ENCODE measurements at places on chromosomes 7 and 10.

- no peak for DNase-seq
Measured at GRCh38 chr10:74867351-74867750, 41.0 kb downstream of the KAT6B start.

DNA sequence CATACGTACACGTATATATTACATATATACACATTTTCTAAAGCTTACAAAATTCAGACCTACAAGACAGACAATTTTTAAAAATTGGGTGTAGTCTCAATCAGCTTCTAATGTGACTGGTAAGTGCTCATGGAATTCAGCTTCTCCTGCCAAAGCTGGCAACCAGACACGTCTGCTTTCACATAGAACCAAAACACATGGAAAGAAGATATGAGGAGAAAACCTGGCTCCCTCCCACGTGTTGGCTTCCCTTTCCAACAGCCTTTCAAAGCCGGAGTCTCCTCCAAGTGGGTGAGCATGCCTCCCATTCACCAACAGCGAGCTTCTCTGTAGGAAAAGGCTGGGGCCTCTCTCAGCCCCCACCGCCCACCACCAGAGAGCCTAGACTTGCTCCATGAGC lies 33.4 kb downstream of the CDCA7L start:
- DNase-seq: no peak

DNA sequence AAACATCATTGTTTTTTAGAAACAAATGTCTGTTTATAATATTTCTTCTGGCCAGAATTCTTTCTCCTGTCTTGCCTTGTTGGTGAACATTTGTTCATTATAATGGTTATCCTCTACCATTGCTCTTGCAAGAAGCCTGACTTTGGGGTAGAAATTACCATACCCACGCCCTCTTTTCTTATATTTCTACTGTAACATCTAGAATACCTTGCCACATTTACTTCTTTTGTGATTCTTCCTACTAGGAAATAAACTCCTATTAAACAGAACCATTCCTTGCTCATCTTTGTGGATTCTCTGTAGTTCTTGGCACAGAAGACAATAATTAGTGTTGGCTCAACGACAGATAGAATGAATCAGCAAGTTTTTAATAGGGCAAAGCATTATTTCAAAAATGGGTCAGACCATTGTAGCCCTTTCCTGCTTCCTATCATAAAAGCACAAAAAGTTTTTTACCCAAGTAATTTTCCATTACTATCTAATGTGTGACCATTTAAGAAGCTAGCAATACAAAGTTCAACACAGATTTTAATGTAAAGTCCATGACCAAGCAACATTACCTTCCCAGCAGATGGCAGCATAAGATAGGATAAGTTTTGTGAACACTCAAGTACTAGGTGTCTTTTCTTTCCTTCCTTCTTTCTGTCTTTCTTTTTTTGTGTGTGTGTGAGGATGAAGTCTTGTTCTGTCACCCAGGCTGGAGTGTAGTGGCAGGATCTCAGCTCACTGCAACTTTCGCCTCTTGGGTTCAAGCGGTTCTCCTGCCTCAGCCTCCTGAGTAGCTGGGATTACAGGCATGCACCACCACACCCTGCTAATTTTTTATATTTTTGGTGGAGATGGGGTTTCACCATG lies 270.4 kb downstream of the HGF start:
- DNase-seq: no peak

DNA sequence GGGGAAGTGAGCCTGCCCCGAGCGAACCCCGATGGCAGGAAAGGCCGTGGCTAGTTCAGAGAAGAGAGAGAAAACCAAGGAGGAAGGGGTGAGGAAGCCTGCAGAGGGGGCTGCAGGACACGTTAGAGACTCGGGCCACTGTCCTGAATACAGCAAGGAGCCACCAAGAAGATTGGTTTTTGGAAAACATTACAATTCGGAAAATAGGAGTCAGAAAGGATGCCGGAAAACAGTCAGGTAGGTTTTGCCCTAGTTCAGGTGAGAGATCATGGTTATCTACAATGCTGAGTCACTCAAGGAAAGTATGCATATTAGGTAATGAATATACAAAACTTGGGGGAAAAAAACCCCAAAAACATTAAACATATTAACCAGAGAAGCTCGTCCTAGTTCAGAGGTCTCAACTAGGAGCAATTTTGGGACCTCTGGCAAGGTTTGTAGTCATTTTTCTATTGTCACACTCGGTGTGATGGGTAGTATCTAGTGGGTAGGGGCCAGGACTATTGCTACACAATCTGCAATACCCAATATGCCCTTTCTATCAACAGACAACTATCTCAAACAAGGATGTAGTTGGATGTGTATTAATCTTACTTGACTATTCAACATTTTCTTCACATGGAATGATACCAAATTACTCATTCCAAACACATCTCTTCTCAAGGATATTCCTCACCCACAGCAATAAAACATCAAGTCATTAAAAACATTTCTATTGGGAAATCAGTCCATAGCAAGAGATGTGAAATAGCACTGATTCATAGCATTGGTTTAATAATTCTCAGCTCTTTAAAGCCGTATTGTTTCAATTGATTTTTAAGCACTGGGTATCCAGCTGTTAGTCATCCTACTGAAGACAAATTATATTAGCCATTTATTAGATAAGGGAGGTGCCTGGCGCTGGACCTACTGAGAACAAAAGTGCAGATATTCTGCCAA lies 74.4 kb upstream of the RSU1 start:
- peak; percentile 43 for DNase-seq

DNA sequence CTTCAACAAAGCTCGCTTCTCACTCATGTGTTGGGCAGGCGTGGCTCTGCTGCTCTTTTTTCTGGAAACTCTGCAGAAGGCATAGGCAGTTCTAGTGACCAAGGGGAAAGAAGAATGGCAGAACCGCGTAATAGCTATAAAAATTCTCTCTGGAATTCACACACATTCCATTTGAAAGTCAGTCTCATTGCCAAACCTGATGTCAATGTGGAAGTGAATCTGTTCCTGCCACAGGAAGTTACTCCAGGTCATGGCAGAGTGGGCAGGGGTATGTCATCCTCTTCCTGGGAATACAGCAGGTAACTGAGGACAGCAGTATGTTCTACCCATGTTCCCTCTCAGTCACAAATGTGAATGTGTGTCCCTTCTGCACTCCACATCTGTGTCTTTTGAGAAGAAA lies 8.2 kb upstream of the PAXIP1 start:
- no peak for DNase-seq

GRCh38 chr10:43931308-43931930 lies 282.7 kb upstream of the ZNF32 start:
- no peak for DNase-seq

- no peak for DNase-seq
Measured at GRCh38 chr7:123645516-123645915, 10.2 kb upstream of the LMOD2 start.

- peak; percentile 58 for DNase-seq
Measured at GRCh38 chr10:5551531-5552375, 27.0 kb downstream of the CALML3 start.

DNA sequence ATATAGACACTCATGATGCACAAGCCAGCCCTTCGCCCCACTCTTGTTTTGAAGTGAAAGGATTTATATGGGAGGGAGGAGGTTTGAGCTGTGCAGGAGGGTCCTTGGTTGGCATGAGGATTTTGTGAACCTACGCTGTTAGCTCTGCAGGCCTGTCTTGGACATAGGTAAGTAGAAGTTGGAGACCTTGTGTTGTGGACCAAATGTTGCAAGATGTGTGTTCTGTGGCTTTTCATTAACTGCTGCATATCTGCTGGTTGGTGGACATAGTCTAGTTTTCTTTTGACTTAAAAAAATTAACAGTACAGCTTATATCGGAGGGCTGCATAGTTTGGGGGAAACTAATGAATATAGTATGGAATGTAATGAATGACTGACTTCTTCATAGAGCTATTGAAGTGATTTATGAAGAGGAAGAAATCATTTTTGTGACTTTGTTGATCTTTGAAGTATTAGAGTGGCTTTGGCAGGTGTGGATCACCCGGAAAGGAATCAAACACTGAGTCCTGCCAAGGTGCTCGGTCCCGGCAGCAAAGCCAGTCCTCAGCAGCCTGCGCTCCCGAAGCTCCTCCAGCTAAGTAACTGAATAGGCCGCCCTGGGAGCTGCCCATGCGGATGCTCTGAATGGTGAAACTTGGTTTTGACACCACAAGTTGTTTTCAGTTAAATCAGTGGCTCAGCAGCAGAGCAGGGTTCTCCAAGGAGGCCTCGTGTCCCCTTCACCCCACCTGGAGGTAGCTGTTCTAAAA lies 3.2 kb downstream of the MGMT start:
- no peak for DNase-seq

DNA sequence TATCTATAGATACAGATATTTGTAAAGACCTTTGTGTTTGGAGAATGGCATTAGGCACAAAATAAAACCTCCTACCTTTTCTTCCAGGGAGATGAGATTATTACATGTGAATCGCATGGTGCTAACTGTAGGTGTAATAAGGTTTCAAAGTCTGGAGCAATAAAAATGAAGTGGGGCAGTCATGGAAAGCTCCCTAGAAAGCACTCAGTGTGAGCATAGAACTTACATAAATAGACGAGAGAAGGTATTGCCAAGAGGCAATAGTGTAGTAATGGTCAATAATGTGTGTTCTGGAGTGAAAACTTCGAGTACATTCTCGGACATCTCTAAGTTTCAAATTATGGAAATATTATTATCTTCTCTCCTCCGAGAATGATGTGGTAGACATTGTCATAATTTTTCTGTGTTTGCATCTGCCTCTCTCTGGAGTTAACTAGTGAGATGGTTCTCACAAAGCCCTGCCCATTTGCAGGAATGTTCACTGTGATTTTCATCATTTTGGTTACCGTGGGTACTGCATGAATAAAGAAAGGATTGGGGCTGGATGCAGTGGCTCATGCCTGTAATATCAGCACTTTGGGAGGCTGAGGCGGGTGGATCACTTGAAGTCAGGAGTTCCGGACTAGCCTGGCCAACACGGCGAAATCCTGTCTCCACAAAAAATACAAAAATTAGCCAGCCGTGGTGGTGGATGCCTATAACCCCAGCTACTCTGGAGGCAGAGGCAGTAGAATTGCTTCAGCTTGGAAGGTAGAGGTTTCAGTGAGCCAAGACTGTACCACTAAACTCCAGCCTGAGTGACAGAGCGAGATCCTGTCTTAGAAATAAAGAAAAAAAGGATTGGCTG lies 10.6 kb downstream of the VIM start:
- no peak for DNase-seq

- no peak for DNase-seq
Measured at GRCh38 chr7:150784120-150784736, 15.9 kb downstream of the TMEM176B start.

DNA sequence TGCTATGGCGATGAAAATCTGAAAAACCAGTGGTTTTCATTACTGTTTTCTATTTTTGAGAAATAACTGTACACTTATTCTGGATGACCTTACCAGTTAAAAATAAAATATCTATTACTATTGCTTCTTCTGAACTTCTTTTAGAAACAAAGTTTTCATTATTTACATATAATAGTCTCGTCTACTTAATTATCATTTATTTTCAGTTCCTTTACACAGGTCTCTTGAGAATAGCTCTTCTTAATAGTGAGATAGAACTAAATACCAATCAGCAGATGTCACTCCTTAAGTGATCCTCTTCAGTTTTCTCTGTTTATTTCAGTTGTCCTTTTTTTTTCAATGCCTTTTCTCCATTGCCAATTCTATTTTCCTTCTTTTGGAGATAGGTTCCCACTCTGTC lies 4.3 kb upstream of the GLCCI1 start:
- no peak for DNase-seq

DNA sequence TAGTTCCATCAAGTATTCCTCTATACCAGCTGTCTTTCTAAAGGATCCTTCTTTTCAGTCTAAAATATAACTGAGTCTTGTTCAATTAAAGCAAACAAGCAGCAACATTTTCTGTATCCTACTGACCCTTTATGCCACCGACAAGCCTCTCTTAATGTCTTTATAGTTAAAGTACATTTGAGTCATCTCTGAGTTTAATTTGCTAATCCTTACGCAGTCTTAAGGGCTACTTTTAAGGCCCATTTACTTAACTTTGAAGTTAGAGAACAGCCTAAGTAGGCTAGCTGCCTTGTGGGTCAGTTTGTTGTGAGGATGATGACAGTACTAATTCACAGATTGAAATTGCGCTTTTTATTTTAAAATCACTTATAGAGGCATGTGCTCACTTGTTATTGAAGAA lies 265.5 kb upstream of the FERD3L start:
- no peak for DNase-seq

GRCh38 chr7:116167177-116167576 lies 43.2 kb upstream of the TES start:
- DNase-seq: no peak

GRCh38 chr10:43082087-43082486 lies 5.2 kb downstream of the RET start:
- no peak for DNase-seq

DNA sequence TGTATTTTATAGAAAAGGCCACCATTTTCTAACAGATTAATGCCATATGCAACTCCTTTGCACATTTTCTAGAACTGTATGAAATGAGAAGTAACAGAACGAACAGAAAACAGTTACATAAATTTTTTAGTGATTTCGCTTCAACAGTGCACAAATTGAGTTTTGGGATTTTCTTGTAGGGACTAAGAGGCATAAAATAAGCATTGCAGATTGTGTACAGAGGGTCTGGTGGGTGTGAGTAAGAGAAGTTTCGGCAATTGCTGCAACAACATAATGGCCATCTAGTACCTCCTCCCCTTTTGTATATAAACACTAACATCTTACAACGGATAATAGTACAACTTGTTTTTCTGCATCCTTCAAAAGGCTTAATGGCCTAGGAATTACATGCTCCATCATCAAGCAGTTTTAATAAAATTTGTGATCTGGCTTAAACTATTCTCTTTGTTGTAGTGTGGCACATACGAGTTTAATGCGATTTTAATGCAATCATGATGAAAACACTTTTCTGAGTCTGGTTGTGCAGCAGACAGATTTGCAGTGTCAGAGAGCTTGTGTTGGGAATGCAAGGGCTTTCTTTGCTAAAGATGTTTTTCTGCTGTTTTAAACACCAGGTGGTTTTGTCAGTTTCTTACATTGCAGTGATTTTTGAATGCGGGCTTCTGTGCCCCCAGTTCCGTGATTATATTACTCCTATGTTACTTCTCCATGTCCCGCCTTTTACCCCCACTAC lies 2.9 kb downstream of the GLCCI1 start:
- DNase-seq: no peak

GRCh38 chr10:80173466-80173865 lies 31.9 kb downstream of the ANXA11 start:
- no peak for DNase-seq

DNA sequence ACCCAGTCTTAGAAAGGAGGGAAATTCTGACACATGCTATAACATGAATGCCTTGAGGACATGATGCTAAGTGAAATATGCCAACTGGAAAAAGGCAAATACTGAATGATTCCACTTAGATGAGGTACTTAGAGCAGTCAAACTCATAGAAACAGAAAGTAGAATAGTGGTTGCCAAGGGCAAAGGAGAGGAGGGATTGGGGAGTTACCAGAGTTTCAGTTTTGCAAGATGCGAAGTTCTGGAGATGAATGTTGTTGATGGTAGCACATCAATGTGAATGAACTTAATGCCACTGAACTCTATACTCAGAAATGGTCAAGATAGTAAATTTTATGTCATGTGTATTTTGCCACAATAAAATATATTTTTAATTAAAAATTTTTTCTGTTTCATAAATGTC lies 38.9 kb downstream of the DRGX start:
- no peak for DNase-seq

- no peak for DNase-seq
Measured at GRCh38 chr7:18357691-18358090, 137.9 kb upstream of the HDAC9 start.

Measured in stimulated activated naive CD4-positive, alpha-beta T cell treated with Interleukin-2 at 50 U/mL for 16 hours (primary cell).